ENCODE measurements at places on chromosomes 2 and 18.

DNA sequence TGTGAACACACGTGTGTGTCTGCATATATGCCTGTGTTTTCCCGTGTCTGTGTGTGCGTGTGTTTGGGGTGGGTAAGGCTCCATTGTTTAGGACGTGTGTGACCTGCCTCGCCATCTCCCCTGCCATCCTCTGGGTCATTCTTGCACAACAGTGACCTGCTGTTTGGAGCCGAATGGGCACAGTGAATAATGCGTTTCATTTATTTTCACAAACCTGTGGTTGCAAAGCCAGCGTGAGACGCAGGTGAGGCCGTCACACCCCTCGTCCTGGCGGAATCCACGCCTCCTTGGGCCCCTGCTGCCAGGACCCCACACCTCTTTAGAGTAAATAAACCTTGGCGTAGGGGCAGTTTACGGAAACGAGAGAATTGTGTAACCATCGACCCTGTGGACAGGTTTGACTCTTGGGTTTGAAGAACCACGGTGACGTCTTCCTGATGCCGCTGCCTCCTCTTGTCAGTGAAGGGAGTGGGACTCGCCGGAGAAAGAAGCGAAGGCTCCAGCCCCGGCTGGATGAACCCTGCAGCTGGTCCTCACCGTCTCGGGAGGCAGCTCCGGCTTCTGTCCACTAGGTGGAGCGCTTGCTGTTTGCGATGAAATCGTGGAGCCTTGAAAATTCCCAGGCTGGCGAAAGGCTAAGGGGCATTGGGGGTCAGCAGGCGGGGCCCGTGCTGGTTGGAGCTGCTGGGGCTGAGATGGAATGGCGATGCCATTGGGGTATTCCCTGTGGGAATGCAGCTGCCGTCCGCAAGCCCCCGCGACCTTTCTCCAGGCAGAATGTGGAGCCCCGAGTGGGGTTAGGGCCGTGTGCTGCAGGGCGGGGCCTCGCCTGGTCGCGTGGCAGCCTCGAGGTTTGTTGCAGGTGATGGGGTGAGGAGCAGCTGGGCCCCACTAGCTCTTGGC is 81.1 kb downstream of the RTP5 start:
- peak; percentile 78 for DNase-seq

DNA sequence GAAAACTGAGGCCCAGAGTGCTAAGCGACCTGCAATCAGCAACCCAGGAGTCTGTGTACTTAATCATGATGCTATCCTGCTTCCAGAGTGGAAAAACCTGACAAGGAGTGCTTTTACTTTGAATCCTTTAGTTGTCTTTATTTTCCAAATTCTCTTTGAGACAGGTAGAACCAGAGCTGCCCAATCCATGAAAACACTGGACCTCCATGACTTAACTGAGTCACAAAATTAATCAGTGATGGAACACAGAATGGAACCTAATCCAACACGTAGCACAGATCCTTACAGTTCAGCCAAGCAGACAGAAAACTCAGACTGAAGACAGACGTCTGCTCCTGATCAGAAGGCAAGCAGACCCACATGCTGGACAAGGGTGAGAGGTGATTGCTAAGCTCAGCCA is 175.6 kb downstream of the BCL11A start:
- no peak for DNase-seq

DNA sequence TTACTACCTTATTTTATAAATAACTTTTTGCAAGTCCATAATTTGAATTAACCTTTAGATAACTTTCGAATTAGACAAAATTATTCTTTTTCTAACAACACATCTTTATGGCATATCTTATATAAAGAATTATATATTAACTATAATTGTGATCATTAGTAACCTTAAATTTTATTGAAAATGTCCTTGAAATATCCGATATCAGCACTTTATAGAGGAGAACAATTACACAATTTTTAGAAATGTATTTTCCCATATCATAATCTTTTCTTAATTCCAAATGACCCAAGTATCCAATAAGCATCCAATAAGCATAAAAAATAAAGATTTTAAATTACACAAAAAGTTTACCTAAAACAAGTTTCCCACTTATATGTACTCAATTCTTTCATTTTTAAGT is 7.3 kb upstream of the GCC2 start:
- no peak for DNase-seq

- DNase-seq, result no peak
Observed at GRCh38 chr2:105856581-105856980, 111.9 kb downstream of the NCK2 start.

GRCh38 chr18:38369772-38370690 is 804.4 kb upstream of the CELF4 start:
- no peak for DNase-seq

GRCh38 chr18:74856434-74856833 is 258.8 kb downstream of the ZNF407 start:
- no peak for DNase-seq

GRCh38 chr2:65373365-65373918 is 59.0 kb downstream of the SPRED2 start:
- DNase-seq, result no peak

DNA sequence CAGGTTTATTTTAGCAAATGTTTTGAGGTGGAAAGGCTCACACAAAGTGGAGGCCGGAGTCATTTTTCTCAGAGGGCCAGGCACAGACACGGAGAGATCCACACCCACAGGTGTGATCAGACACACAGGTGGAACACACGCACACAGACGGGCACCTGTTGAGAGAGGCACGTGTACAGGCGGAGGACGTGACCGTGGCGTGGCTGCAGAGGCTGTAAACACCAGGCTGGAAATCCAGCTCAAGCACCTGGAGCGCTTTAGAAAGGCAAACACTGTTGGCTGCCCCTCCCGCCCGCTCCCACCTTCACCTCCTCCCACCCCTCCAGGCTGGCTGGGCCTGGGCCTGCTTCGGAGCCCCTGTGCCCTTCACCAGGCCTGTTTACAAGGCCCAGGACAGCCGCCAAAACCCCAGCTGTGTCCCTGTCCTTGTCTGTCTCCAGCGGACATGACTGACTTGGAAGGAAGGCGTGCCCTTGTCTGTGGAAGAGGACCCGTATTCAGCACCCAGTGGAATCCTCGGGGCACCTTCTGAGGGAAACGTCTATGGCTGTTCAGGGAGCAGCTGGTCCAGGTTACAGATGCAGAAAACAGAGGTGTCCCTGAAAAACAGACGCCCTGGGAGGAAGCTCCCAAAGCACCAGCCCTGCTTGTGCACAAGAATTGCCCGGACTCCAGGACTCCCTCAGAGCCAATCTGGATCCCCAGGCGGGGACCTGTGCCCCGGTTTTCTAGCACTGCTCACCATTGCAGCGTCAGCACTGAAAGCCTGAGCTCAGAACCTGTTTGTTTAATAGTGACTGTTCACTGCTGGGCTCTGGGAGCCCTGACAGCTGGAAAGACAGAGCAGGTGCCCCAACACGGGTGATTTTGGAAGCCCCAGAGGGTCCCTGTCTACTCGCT is 134.3 kb upstream of the HAAO start:
- DNase-seq, result no peak

- no peak for DNase-seq
Observed at GRCh38 chr18:58533766-58534165, 95.1 kb downstream of the ALPK2 start.

DNA sequence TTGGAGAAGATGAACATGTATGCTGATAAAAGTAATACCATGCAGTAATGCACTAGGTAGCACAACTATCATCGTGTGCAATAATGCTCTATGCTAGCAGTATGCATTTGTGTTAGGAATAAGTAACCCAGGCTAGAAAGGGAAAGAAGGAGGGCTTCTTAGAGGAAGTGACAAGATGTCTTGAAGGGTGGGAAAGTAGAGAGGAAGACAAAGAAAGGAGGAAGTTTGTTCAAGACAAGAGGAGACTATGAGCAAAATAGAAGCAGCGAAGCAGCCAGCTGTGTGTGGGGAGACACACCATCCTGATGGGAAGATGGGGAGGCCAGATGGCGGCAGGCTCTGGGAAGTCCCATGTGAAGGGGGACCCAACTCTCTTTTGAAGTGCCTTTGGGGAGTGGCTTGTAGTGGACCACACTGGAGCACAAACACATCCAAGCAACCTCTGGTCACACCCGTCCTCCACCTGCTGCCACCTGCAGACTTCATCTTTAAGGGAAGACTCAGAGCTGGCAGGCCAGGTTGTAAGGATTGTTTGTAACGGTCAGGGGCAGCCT is 39.9 kb upstream of the INHBB start:
- no peak for DNase-seq

- DNase-seq, result no peak
Observed at GRCh38 chr2:39725401-39725800, 53.7 kb downstream of the THUMPD2 start.

GRCh38 chr2:147017951-147018645 is 826.7 kb upstream of the ACVR2A start:
- no peak for DNase-seq

- DNase-seq, result no peak
Observed at GRCh38 chr2:43872151-43872550, 33.4 kb downstream of the ABCG8 start.

DNA sequence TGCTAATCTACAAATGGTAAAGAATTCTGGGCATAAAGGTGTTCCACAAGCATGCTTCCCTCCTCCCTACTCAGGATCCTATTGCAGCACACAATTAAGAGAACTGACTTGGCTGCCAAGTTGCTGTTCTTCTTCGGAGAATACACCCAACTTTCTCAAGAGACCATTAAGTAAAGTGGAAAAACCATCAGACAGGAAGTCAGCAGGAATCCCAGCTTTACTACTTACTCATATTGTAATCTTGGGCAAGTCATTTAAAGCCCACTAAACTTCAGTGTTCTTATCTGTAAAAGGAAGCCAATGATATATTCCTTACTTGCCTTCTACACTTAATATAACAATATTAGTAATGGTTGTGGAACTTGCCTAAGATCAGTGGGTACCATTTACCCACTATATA is 37.8 kb downstream of the PSTPIP2 start:
- DNase-seq, result no peak

DNA sequence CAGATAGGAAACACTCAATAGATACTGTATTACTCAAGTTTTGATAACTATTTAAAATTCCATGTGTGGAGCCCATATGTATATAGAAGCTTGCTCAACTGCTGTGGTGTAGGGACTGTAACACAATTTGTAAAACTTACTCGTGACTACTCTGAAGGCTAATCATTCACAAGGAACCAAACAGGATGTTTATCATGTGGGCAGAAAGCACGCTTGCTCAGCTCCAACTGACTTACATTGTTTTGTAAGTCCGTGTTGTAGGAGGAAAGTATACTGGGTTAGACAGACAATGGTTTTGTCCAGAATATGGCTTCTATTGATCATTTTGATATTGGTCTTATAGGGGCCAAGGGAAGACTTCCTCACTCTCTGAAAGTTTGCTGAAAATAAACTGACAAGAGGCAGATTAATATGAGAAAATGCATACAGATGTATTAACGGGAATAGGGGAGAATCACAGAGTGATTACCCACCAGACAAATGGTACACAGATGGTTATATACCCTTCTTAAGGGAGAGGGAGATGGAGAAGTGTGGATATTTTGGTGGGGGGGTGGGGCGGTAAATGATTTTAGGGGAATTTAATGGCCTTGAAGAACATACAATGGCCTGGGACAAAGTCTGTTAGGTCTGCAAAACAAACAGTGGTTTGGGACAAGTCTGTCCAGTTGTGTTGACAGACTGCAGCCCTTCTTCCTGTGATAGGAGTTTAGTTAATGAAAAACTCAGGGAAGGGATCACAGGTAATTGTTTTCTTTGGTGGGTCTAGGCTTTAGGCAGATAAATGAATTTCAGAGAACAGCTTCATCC is 259.3 kb upstream of the SP5 start:
- DNase-seq, result no peak

DNA sequence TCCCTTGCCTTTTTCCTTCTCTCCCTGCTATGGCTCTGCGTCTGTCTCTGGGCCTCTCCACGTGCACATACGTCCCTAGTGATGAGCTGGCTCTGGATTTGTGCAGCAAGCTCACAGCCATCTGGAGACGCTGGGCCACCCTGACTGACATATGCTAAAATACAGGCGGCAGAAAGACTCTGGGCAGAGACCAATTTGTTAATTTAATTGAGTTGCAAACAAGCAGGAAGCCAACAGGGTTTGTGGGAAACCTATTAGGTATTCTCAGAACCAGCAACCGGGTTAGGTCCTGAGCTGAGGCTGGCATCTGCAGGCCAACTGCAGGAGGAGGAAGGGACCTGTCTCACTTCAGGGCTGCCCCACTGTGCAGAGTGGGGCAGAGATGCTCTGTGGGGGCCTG is 53.5 kb upstream of the SMAD2 start:
- DNase-seq, result no peak

GRCh38 chr18:25164848-25165811 is 186.8 kb downstream of the ZNF521 start:
- no peak for DNase-seq

DNA sequence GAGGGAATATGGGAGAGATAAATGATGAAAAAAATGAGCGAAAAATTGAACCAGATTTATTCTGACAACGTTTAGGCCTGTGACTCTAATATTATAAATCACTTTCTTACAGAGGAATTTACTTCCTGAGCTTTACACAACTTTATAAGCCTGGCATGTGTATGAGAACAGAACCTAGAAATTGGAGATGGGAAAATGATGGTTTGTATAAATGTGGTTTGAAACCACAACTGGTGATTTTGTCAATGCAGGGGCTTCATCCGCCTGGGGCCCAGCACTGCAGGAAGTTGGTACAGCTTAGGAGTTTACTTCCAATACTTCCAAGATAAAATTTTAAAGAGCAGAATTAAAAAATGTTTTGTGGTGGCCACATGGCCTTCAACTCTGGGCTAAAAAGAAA is 82.3 kb downstream of the VAPA start:
- no peak for DNase-seq

DNA sequence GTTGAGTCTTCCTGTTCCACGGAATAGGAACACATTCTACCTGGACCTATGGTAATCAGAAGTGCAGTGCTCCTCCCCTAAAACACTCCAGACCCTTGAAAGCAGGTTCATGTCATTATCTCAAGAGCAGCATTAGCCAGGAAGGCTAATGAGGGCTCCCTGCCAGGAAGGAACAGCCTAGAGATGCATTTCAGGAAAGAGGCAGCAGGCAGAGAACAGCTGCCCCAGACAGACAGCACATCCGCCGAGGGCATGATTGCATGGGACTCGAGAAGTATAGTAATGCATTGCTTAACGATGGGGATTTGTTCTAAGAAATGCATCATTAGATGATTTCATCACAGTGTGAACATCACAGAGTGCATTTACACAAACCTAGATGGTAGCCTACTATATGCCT is 171.5 kb downstream of the ALK start:
- no peak for DNase-seq

DNA sequence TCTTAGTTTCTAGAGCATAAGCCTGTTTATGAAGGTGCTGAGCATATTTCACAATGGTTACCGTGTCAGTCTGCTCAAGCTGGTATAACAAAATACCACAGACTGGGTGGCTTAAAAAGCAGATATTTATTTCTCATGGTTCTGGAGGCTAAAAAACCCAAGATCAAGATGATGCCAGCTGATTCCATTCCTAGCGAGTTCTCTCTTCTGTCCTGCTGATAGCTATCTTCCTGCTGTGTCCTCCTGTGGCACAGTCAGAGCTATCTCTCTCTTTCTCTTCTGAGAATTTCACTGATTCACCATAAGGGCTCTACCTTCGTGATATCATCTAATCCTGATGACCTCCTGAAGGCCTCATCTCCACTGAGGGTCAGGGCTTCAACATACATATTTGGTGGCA is 273.0 kb downstream of the CDH2 start:
- no peak for DNase-seq

GRCh38 chr2:161992531-161992930 is 81.5 kb downstream of the DPP4 start:
- peak; percentile 44 for DNase-seq
